Lung (tissue), 17 donors: ENCODE measurements at places on chromosomes 4 and X. TPM values are rescaled to one million over a fixed set of nuclear protein-coding genes. Genes with fewer than 3 reads are reported as not detected.

DNA sequence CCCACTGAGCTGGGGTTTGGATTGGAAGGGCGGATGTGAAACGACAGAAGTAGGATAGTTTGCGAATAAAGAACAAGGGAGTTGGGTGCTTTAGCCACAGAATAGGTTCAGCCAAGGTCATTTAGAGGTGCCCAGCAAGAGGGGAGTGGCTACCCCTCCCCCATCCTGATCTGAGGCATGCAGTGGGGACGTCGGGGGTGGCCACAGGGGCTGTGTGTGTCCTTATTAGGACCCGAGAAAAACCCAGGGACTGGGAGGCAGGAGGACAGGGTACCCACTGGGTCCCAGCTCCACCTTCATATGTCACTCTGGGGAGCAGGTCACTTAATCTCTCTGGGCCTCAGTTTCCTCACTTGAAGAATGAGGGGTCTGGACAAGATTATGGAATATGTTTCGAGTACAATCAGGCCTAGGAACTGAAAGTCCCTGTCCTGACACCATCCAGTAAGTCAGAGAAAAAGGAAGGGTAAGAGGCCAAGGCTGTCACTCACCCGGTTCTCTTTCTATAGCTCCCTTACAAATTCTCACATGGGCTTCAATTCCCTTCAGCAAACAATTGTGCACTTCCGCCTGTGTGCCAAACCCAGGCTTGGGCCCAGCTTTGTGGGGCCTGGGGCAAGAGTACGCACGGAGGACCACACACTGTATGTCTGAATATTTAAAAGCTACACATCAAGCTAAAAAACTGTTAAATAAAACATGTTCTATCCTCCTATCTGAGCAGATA lies 4.2 kb upstream of the NYX start:
- no peak for DNase-seq

GRCh38 chrX:63746278-63746677 lies 38.7 kb downstream of the ARHGEF9 start:
- no peak for DNase-seq

Gene SPACA5
- not detected for total RNA-seq

DNA sequence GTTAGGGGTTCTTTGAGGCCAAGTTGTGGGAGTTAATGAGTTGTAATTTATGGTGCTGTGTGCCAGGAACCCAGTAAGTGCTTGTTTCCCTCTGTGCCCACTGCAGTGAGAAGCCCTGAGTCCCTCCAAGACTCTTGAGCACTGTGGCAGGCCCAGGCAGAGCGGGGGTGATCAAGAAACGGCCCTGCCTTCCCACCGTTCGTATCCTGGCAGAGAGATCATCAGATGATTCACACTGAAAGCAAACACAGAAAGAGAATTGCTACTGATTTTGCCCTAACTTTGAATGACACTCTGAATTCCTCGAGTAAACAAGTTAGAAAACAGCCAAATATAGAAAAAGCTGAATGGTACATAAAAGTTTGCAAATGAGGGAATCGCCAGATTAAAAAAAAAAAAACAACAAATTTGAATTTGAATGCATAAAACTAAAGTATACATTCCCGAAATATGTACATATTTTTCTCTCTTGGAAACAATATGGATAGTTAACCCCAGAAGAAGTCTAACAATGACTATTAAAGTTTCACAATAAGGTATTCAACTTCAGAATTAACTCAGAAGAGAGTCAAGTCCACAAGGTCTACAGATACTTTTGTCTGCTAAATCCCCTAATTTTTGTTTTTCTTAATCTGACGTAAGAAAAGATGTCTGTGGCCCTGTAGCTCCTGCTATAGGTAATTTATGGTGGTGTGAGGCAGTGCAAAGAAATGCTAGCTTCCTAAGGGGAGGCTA lies 71.8 kb downstream of the AFAP1 start:
- no peak for DNase-seq

GRCh38 chrX:18448416-18448815 lies 23.0 kb downstream of the CDKL5 start:
- peak; percentile 11 for DNase-seq

Gene FAM236B
- not detected for total RNA-seq

Gene HTN1
- not detected for total RNA-seq

DNA sequence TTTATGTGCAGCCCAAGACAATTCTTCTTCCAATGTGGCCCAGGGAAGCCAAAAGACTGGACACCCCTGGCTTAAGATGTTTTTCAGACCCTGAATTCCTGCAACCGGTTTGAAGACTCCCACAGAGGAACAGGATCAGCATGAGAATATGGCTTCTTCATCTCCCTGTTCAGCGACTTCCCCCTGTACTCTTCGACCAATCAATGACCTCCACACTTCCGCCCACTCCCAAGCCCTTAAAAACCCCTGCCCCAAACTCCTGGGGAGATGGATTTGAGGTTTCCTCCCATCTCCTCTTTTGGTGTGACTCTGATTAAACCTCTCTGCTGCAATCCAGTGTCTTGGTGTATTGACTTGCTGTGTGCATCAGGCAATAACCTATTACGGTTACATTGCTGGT lies 344.4 kb downstream of the NR3C2 start:
- DNase-seq = no peak

- no peak for DNase-seq
Measured at GRCh38 chrX:103183912-103184311, 31.0 kb upstream of the BEX4 start.

Gene PHKA1
- total RNA-seq = 4.0 TPM

Gene PNPLA4
- 22.8 TPM for total RNA-seq

Gene FTSJ1
- 45.8 TPM for total RNA-seq
